T-helper 9 cell (primary cell): ENCODE measurements at places on chromosomes 6 and 20.

- DNase-seq, result no peak
These were observed 165.2 kb upstream of the TOP1 start for GRCh38 chr20:40863355-40863919.

GRCh38 chr6:72365773-72366172 is 256.1 kb upstream of the KCNQ5 start:
- DNase-seq, result no peak

DNA sequence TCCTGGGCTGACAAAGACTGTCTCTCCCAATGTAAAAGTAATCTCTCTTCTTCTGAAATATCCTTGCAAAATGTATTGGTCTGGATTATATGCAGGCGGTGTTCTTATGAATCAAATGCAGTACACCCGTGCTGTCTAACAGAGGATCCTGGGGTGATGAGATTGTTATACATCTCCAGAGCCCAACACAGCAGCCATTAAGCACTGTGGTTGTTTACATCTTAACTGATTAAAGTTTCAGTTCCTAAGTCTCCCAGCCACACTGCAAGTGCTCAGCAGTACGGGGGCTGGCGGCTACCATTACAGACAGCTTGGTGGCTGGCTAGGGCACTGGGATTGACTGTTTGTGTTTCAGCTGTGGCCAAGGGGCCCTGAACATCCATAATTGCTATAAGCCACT is 7.0 kb downstream of the UNC93A start:
- DNase-seq, result no peak

- no peak for DNase-seq
These were observed 273.3 kb upstream of the IRAK1BP1 start for GRCh38 chr6:78593898-78594667.

- no peak for DNase-seq
These were observed 515.3 kb downstream of the CDKAL1 start for GRCh38 chr6:21049572-21049971.
